Activated CD8-positive, alpha-beta T cell treated with anti-CD3 and anti-CD28 coated beads for 36 hours (primary cell): ENCODE measurements at places on chromosomes 11 and 22. TPM values are rescaled to one million over a fixed set of nuclear protein-coding genes. Genes with fewer than 3 reads are reported as not detected.

The NXPE2 gene
- total RNA-seq: not detected

DNA sequence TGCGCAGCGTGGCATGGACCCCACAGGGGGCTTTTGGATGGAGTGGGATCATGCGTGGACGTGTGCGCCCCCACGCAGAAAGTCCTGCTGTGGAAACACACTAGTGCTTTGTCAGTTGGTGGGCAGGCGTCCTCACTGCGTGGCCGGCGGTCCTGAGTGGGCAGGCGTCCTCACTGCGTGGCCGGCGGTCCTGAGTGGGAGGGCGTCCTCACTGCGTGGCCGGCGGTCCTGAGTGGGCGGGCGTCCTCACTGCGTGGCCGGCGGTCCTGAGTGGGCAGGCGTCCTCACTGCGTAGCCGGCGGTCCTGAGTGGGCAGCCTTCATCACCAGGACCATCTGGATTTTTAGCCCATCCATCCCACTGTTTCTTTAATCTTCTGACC is 205.9 kb downstream of the TBC1D22A start:
- no peaks in the 10 kb centered on the region for H3K27me3 ChIP-seq
- no peak for DNase-seq
- H3K36me3 ChIP-seq: peaks cover 8% of the 10 kb centered on the region

DNA sequence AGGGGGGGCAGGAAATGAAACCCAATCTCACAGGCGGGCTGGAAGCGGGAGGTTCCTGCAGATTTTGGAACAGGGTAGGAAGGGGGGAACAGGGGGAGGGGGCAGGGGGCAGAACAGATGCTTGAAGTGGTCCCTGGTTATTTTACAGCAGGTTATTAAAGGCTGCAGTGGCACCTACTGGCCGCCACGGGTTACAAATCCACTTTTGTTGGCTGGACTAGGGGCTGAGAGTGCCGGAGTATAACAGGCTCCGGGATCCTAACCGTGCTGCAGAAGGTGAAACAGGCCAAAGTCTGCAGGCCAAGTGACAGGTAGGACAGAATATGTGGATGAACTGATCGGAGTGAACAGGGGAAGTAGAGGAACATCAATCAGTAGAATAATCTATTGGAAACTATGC is 2.5 kb downstream of the ROBO3 start:
- H3K36me3 ChIP-seq: no peaks in the 10 kb centered on the region
- no peak overlapping the region for H3K4me3 ChIP-seq
- H3K27ac ChIP-seq: no peak overlapping the region

DNA sequence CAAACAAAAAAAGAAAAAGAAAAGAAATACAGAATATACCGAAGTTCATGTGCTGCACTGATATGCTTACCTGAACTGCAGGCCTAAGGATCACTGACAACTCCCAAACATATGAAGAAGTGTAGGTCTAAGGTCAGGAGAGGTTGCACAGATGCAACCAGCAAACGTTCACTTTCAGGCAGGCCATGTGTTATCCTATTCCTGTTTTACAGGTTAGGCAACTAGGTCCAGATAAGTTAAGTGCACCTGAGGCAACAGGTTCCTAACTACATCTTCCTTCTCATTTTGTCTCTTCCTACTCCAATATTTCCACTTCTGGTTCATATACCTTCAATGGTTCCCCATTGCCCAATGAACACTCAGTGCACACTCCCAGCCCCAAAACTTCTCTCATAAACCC is 15.1 kb downstream of the PI4KA start:
- no peaks in the 10 kb centered on the region for H3K36me3 ChIP-seq
- no peak overlapping the region for H3K4me3 ChIP-seq
- no peak overlapping the region for H3K27ac ChIP-seq
- H3K27me3 ChIP-seq: no peaks in the 10 kb centered on the region
- no peak for DNase-seq

The HMOX1 gene
- total RNA-seq: not detected

DNA sequence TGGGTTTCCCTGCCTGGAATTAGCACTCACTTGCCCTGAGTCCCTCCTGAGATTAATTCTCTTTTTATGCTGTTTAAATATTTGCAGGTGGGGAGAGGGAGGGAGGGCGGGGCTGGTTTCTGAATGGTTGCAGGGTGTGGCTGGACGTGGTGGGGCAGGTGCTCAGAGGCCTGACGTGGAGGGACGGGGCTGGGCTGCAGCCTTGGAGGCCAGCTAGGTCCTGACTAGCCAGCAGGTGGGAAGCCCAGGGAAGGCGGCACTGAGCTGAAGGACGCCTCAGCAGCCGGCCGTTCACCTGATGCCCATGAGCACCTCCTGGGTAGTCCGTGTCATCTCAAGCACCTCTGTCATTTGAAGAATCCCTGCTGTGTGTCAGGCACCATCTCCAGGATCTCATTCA is 21.3 kb downstream of the SGSM1 start:
- no peak overlapping the region for H3K27ac ChIP-seq
- no peaks in the 10 kb centered on the region for H3K4me1 ChIP-seq
- no peak overlapping the region for H3K4me3 ChIP-seq
- DNase-seq: no peak

The OR6A2 gene
- total RNA-seq: 0.38 TPM

The B4GALNT4 gene
- 3.4 TPM for total RNA-seq

The EHF gene
- total RNA-seq: not detected

GRCh38 chr22:46773076-46773475 is 10.6 kb downstream of the TBC1D22A start:
- H3K27me3 ChIP-seq: no peaks in the 10 kb centered on the region
- H3K36me3 ChIP-seq: peaks cover 32% of the 10 kb centered on the region
- peak overlapping the region; percentile 69 for H3K4me3 ChIP-seq
- DNase-seq: no peak
- peak overlapping the region; percentile 60 for H3K27ac ChIP-seq

GRCh38 chr11:27718346-27718862 is 18.1 kb upstream of the BDNF start:
- H3K27me3 ChIP-seq: peaks cover 59% of the 10 kb centered on the region
- no peak for DNase-seq
- H3K36me3 ChIP-seq: peaks cover 2% of the 10 kb centered on the region
- H3K27ac ChIP-seq: no peak overlapping the region
- H3K4me3 ChIP-seq: no peak overlapping the region
- H3K4me1 ChIP-seq: peaks cover 12% of the 10 kb centered on the region
